CD14-positive monocyte (primary cell): ENCODE measurements at places on chromosomes 7 and 10.

DNA sequence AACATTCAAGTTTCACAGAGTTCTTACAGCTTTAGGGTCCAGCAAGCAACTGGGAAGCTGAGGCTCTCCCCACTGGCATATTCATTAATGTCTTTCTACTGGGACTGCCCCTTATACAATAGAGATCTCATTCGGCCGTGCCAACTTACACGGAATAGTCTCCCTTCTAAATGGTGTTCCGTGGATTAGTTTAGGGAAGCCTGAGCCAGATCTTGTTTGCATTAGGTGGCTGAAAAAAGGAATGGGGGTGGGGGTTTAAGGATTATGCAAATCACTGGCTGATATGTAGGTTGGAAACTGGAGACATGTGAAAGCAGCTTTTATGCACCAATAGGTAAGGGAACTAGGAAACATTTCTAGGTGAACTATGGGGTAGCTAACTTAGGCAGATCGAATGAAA, 218.3 kb downstream of the TRIL start:
- H3K36me3 ChIP-seq, result peaks cover 13% of the 10 kb centered on the region
- H3K4me3 ChIP-seq, result no peak overlapping the region
- H3K4me1 ChIP-seq, result no peaks in the 10 kb centered on the region
- DNase-seq, result no peak
- no peaks in the 10 kb centered on the region for H3K27me3 ChIP-seq

DNA sequence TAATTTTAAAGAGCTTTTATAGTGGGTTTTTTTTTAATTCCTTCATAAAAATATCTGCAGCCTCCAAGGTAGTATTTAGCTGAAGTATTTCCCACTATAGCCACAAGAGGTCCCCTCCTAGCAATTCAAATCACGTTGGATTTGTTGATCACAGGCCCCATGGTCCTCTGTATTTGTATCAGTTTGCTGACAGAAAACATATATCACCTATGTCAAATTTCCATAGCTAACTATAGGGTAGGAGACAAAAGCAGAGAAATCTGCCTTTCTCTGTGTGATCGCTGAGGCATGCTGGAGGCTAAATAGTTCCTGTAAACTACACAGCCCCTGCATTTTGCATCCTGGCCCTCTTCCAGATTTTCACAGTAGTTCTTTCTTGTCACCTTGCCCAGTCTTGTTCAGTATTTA, 1.7 kb upstream of the CTNNA3 start:
- DNase-seq, result peak; percentile 26
- H3K36me3 ChIP-seq, result no peaks in the 10 kb centered on the region
- H3K4me3 ChIP-seq, result no peak overlapping the region
- H3K4me1 ChIP-seq, result no peaks in the 10 kb centered on the region

DNA sequence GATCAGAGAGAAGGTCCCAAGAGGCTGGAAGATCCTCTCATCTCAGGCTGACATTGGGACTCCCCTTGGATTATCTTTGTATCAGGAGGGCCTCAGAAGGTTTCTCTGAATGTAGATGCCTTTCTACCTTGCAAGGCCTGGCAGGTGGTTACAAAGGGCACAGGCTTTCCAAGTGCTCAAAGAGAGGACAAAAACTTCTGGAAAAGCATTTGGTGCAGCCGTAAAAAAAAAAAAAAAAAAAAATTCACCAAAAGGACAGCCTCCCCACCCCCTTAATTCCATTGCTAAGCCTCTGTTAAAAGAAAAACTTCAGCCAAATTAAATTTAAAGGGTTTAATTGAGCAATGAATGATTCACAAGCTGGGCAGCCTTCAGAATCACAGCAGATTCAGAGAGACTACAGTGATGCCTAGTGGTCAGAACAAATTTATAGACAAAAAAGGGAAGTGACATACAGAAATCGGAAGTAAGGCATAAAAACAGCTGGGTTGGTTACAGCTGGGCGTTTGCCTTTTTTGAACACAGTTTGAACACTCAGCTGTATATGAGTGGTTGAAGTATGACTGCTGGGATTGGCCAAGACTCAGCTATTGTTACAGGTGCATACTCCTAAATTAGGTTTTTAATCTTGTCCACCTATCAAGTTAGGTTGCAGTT, 42.5 kb upstream of the LRGUK start:
- H3K27me3 ChIP-seq, result no peaks in the 10 kb centered on the region
- no peak overlapping the region for H3K4me3 ChIP-seq
- peak overlapping the region; percentile 61 for H3K27ac ChIP-seq
- peaks cover 30% of the 10 kb centered on the region for H3K4me1 ChIP-seq

DNA sequence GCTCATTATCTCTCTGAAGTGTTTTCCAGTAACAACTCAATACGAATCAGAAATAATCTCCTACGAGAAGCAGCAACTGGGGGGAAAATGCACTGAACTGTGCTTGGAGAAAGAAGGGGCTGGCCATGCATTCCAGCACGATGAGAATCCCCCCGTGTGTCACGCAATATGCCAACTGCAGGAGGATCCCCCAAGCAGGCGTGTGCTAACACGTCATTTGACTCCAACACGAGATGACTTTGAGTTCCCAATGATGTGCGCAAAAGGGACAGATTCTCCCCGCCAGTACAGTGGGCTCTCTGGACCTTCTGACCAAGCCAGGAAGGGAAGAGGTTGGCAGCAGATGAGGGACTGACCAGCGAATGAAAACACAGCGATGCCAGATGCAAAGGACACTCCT, 105.5 kb downstream of the KCNMA1 start:
- no peak for DNase-seq
- no peak overlapping the region for H3K27ac ChIP-seq
- H3K27me3 ChIP-seq, result peaks cover 5% of the 10 kb centered on the region
- no peaks in the 10 kb centered on the region for H3K4me1 ChIP-seq

GRCh38 chr10:132407846-132408278, 10.9 kb downstream of the PWWP2B start:
- H3K27me3 ChIP-seq, result no peaks in the 10 kb centered on the region
- H3K4me1 ChIP-seq, result peaks cover 52% of the 10 kb centered on the region
- H3K27ac ChIP-seq, result peak overlapping the region; percentile 25

DNA sequence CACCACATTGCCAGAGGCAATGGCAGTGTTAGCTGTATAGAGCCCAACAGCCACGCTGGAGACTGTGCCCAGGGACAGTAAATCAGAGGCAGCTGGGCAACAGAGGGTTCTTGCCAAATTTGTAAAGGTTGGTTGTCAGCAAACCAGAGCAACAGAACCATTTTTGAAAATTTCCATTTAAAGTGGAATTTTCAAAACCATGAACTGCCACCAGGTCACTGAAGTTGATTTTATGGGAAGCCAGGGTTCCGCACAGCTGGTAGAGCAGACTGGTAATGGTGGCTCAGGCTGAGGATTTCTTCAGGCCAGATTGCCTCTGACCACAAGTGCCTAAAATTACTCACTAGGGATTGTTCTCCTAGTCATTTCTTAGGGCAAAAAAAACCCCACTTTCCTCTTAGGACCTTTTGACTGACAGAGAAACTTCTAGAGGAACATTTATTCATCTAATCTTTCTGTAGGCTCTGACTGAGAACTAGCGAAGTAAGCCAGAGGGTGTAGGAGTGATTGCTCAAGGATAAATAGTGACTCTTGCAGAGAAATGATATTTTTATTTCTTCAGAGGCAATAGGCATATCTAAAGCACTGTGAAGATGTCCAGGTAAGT, 342.4 kb downstream of the BBS9 start:
- H3K4me3 ChIP-seq, result no peak overlapping the region
- H3K4me1 ChIP-seq, result no peaks in the 10 kb centered on the region
- no peaks in the 10 kb centered on the region for H3K36me3 ChIP-seq
- no peak for DNase-seq

- no peaks in the 10 kb centered on the region for H3K27me3 ChIP-seq
- no peaks in the 10 kb centered on the region for H3K36me3 ChIP-seq
- H3K27ac ChIP-seq, result no peak overlapping the region
These were observed 82.9 kb upstream of the ANLN start for GRCh38 chr7:36306722-36307121.

DNA sequence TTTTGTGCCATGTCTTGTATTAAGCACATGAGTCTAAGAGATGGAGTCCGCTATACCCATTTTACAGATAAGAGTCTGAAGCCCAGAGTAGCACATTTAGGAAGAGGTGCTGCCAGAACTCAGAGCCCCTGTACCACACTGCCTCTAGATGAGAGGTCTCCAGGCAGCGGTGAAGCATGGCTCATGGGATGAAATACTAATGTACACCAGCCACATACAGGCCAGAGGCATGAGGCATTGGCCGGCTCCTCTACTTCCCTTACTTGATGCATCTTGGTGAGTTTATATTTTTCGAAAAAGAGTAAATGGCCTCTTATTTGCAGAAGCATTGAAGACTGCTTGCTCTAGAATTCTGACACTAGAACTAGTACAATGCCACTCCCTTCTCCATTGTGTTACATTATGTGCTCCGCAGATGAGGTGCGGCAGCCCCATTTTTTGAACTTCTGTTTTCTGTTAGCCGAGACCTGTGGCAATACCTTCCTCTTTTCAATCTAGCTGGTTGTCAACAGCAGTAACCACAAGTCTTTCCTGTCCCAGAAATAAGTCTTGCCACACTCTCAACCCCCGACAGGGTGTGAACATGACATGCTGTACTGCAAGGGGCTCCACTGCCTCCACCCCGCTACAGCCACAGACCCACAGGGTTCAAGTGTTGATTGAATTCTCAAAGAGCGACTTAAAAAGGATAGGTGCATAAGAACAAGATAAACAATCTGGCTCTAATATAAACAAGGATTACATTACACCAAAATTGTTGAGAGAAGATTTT, 145.3 kb downstream of the CELF2 start:
- H3K4me1 ChIP-seq, result peaks cover 61% of the 10 kb centered on the region
- H3K36me3 ChIP-seq, result no peaks in the 10 kb centered on the region
- peak overlapping the region; percentile 95 for H3K27ac ChIP-seq
- DNase-seq, result peak; percentile 93
- H3K4me3 ChIP-seq, result peak overlapping the region; percentile 94
